ENCODE measurements at places on chromosomes 12 and 14. TPM values are rescaled to one million over a fixed set of nuclear protein-coding genes. Genes with fewer than 3 reads are reported as not detected.

NGB gene
- not detected for total RNA-seq

ABCC9 gene
- 75.4 TPM for total RNA-seq

SMOC1 gene
- 7.1 TPM for total RNA-seq

SYCP3 gene
- not detected for total RNA-seq

OR2AP1 gene
- not detected for total RNA-seq

HOXC12 gene
- not detected for total RNA-seq

EFS gene
- total RNA-seq = 20.2 TPM

BCL2L14 gene
- not detected for total RNA-seq

GUCY2C gene
- 0.10 TPM for total RNA-seq

SCNN1A gene
- 1.9 TPM for total RNA-seq

MDGA2 gene
- 0.37 TPM for total RNA-seq

PPP1R36 gene
- 0.65 TPM for total RNA-seq

LTB4R gene
- 5.6 TPM for total RNA-seq

ZNF891 gene
- 2.5 TPM for total RNA-seq

ZNF740 gene
- total RNA-seq = 23.7 TPM

COPZ1 gene
- 80.6 TPM for total RNA-seq

CD163L1 gene
- 7.7 TPM for total RNA-seq

ST8SIA1 gene
- 4.0 TPM for total RNA-seq

KRT71 gene
- not detected for total RNA-seq

KRT78 gene
- total RNA-seq = not detected

SERPINA12 gene
- total RNA-seq = not detected

NEUROD4 gene
- not detected for total RNA-seq
